NCI-H1417 (cell line): ENCODE measurements at places on chromosomes 6 and 20.

DNA sequence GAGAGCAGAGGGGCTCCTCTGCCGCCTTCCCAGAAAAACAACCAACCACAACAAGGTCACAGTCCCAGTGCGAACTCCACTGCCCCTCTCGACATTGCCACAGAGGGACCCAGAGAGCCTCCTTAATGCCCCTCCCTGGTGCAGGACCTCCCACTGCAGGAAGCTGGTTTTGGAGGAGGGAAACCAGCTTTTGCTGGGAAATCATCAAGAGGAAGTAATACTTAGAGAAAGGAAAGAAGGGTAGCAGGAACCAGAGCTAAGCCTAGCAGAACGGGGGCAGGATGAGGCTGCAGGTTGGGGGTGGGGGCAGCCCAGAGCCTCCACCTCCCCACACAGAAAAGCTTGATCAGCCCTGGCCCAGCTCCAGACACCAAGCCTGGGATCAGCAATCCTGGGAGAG is 37.7 kb upstream of the SIRPA start:
- no peak for DNase-seq

DNA sequence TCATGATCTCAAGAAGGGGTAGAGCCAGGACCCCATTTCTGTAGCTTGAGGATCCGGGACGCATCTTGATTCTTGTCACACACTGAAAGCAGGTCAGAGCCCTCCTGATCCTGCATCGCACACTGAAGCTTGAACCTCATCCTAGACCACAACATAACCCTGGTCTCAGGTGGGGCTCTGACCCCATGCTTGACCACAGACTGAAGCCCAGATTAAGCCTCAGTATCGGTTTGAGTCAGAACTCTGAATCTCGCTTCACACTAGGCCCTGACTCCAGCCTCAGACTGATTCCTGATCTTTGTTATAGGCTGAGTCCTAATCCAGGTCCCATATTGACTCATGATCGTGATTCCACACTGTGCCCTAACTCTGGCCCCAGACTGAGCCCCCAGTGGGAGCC is 8.5 kb upstream of the RSPO4 start:
- no peak for DNase-seq

- DNase-seq: no peak
Observed at GRCh38 chr6:14950103-14950969, 295.5 kb upstream of the JARID2 start.

DNA sequence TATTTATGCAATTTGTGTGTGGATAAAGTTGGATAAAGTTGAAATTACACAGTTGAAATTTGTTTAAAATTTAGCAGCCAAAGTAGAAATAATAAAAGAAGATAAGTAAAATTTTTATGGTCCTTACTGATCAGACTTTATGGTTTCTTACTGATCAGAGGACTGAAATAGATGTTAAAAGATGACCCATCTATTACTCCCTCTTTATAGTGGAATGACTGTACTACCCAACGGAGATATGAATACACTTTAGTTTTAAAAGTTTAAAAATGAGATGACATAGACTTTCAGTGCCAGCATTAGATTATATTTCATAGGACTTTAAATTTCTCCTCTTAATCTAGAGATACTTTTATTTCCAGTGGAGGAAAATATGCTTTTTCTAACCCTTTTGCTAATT is 98.9 kb upstream of the ADGRF4 start:
- no peak for DNase-seq

DNA sequence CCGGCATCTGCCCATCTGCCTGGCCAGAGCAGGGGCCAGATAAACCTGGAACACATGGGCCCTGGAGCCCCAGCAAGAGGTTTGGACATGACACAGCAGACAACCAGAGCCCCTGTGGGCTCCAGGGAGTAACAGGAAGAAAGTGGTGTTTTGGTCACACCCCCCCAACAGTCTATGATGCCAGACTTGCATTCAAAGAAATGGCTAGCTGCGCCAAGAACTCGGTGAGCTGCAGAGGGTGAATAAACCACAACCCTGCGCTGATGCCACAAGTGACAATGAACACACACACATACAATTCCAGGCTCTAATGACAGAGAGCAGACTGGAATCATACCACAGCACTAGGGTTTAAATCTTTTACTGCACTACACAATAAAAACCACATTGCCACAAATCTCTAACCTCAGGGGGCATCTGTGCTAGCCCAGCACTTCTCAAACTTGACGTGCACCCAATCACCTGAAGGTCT is 34.0 kb downstream of the TRERF1 start:
- no peak for DNase-seq

DNA sequence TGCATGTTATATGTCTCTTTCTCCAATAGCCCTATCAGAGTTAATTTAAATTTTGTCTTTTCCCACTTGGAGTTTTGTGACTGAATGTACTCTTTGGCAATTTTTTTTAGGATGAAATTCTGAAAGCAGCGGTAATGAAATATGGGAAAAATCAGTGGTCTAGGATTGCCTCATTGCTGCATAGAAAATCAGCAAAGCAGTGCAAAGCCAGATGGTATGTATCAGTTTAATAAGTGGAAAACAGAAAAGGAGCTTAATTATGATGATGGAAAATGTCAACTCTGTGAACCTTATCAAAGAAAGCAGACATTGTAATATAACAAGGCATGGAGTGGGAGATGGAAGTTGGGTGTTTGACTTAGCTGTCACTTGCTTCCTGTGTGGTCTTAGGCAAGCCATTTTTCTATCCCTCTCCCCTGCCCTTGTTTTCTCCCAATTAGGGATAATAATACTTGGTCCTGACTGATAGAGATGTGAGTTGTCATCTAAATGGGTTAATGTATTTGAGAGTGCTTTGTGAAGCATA is 2.7 kb downstream of the CDC5L start:
- DNase-seq: no peak

- DNase-seq: no peak
Observed at GRCh38 chr6:117906507-117906957, 532 bp upstream of the SLC35F1 start.
